ENCODE measurements at places on chromosomes 5 and 9. TPM values are rescaled to one million over a fixed set of nuclear protein-coding genes. Genes with fewer than 3 reads are reported as not detected.

PCDHGC4 gene
- 91.7 TPM for total RNA-seq

GPR21 gene
- 17.2 TPM for total RNA-seq

NOTCH1 gene
- 57.6 TPM for total RNA-seq

ZNF169 gene
- total RNA-seq: 21.9 TPM

IFNA13 gene
- not detected for total RNA-seq

GMCL2 gene
- not detected for total RNA-seq

BRD8 gene
- 95.8 TPM for total RNA-seq

SPATA31C1 gene
- total RNA-seq: not detected

F12 gene
- total RNA-seq: 3.4 TPM

LECT2 gene
- total RNA-seq: not detected

CYLC2 gene
- not detected for total RNA-seq

ZNF462 gene
- 182 TPM for total RNA-seq

DDX46 gene
- 63.2 TPM for total RNA-seq

ABCA2 gene
- total RNA-seq: 45.4 TPM

TAS2R1 gene
- 0.31 TPM for total RNA-seq

NR5A1 gene
- total RNA-seq: not detected

ACOT12 gene
- total RNA-seq: 5.0 TPM

TICAM2 gene
- 0.31 TPM for total RNA-seq

FOXD4L3 gene
- not detected for total RNA-seq

CCDC192 gene
- total RNA-seq: not detected

CAVIN4 gene
- total RNA-seq: 20.7 TPM

PCDHGA3 gene
- 11.0 TPM for total RNA-seq

ECM2 gene
- 2.2 TPM for total RNA-seq

CDKN2B gene
- 0.31 TPM for total RNA-seq

SLC36A2 gene
- not detected for total RNA-seq

SLC45A2 gene
- 2.5 TPM for total RNA-seq

SH3GL2 gene
- 81.1 TPM for total RNA-seq

MCTP1 gene
- 112 TPM for total RNA-seq

HMCN2 gene
- 0.31 TPM for total RNA-seq

TRPM3 gene
- total RNA-seq: 42.3 TPM

NRG2 gene
- total RNA-seq: 8.1 TPM

SH3RF2 gene
- 0.94 TPM for total RNA-seq

MED7 gene
- 32.2 TPM for total RNA-seq

DEPDC1B gene
- total RNA-seq: 17.5 TPM

HTR4 gene
- 0.31 TPM for total RNA-seq

PARP8 gene
- 61.3 TPM for total RNA-seq

SYK gene
- 1.6 TPM for total RNA-seq

PPWD1 gene
- total RNA-seq: 74.5 TPM

RBM22 gene
- total RNA-seq: 42.9 TPM

SLC6A3 gene
- not detected for total RNA-seq

QRFP gene
- total RNA-seq: not detected

CCL27 gene
- total RNA-seq: not detected

TRIP13 gene
- total RNA-seq: 8.1 TPM

ARHGEF28 gene
- 8.1 TPM for total RNA-seq

PALM2AKAP2 gene
- 4.4 TPM for total RNA-seq

CDC20B gene
- total RNA-seq: 0.31 TPM

WNK2 gene
- 86.1 TPM for total RNA-seq

ALDOB gene
- not detected for total RNA-seq

IFNA21 gene
- total RNA-seq: not detected

OTP gene
- not detected for total RNA-seq

NOXA1 gene
- total RNA-seq: 2.5 TPM

ANKRD31 gene
- 0.94 TPM for total RNA-seq

LHX6 gene
- total RNA-seq: 32.2 TPM

FAM219A gene
- 35.4 TPM for total RNA-seq

FGD3 gene
- 32.2 TPM for total RNA-seq

MARVELD2 gene
- total RNA-seq: 0.94 TPM

DAB2IP gene
- total RNA-seq: 21.9 TPM

LRRC19 gene
- under 0.01 TPM for total RNA-seq

MAN2A1 gene
- total RNA-seq: 69.5 TPM
